ENCODE measurements at places on chromosomes 5 and 9. TPM values are rescaled to one million over a fixed set of nuclear protein-coding genes. Genes with fewer than 3 reads are reported as not detected.

DDX4 gene
- total RNA-seq, result not detected

- DNase-seq, result peak; percentile 83
These were observed 6.6 kb upstream of the XPA start for GRCh38 chr9:97703437-97704344.

PCDHGC4 gene
- 1.5 TPM for total RNA-seq

DNA sequence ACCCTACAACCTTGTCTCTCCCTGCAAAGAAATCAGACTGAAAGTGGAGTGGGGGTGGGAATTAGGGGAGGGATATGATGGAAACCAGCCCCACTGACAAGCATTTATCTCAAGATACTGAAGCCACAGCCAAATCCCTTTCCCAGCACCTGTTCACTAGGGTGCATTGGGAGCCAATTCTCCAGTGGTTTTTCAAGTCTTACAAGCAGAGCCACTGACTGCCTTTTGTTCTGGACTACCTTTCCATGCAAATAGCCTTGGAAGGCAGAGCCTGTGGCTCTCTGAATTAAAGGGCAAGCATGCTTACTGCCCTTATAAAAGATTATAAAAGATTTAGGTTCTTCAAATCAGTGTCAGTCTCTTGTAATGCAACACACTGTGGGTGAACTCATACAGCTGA is 8.8 kb upstream of the GGTA1 start:
- DNase-seq, result peak; percentile 8

GRCh38 chr9:120040896-120041295 is 539.1 kb downstream of the CDK5RAP2 start:
- no peak for DNase-seq

DNA sequence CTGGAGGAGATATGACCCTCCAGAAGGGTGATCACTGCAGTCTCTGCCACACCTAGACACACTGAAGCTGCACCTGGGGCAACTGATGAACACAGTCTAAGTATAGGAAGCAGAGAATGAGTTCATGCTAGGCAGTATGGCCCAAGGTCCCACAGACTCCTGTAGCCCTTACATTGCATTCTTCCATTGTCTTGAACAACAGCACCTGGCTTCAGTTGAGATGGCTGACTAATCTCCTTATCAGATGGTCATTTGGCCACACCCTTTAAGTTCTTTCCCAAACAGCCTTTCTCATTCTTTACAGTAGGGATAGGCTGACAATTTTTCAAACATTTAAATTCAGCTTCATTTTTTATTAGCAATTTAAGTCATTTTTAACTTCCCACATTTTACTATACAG is 23.1 kb downstream of the CENPK start:
- peak; percentile 30 for DNase-seq

NUTM2F gene
- total RNA-seq, result not detected

DNA sequence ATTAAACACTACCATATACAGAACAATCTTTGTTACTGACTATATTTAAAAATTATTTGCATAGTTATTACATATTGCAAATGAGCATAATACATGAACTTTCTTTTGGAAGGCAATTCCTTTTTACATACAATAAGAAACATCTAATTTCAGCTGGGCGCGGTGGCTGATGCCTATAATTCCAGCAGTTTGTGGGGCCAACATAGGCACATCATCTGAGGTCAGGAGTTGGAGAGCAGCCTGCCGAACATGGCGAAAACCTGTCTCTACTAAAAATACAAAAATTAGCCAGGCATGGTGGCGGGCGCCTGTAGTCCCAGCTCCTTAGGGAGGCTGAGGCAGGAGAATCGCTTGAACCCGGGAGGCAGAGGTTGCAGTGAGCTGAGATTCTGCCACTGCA is 36.4 kb upstream of the SIMC1 start:
- DNase-seq, result no peak

GRCh38 chr9:8262625-8263622 is 463.3 kb upstream of the DMAC1 start:
- DNase-seq, result no peak

DNA sequence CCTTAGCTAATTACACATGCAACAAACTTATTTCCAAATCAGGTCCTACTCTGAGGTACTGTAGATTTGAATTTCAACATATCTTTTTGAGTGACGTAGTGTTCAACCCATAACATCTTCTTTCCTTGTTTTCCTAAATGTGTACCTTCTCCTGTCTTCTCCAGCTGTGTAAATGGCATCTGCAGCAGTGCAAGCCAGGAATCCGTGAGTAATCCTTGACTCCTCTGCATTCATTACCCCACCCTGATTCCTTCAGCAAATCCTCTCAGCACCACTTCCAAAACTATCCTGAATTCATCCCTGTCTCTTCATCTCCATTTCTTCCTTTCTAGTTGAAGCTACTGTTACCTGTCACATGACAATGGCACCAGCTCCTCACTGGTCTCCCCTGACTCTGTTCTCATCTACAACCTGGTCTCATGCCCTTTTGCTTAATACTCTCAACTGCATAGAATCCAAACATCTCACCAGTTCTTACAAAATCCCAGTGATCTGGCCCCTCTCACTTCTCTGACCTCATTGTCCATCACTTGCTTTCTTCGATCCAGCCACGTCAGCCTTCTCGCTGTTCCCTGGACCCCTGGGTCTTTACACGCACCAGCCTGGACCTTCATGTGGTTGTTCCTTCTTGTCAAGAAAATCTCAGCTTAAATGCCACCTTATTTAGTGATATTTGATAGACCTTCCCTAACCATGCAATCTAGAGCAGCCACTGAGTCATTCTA is 14.6 kb upstream of the TRAF1 start:
- peak; percentile 82 for DNase-seq

DNA sequence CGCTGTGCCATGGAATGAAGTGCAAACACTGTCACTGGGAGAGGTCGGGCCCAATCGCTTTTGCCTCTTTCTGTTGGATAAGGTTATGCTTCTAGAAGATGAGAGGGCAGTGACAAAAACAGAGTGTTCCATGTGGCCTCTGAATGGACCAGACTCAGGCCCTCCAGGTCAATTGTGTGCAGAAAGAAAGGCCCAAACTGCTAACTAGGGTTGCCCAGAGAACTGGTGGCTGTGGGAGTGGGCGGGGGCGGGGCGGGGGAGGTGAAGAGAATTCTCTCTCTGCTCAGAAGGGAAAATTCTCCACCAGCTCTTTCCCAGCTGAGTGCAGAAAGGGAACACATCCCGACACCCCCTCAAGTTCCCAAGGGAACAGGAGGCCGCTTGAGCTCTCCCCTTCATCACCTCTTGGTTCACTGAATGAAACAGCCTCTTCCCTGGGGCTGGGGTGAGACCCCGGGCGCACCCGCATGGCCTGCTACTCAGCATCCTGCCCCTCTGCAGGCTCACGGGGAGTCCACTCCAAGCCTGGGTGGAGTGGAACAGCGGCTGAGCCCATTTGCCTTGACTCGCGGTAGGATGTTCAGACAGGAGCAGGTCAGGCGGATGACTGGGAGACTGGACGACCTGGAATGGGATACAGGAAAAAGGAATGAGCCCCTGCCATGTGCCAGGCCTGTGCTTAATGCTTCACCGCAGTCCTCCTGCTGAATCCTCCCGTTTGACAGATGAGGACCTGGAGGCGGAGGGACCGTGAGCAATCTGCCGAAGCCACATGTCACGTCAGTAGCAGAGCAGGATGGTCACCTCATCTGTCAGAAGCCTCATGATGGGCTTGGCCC is 93.8 kb upstream of the FANCC start:
- no peak for DNase-seq

NLN gene
- 7.9 TPM for total RNA-seq

DNA sequence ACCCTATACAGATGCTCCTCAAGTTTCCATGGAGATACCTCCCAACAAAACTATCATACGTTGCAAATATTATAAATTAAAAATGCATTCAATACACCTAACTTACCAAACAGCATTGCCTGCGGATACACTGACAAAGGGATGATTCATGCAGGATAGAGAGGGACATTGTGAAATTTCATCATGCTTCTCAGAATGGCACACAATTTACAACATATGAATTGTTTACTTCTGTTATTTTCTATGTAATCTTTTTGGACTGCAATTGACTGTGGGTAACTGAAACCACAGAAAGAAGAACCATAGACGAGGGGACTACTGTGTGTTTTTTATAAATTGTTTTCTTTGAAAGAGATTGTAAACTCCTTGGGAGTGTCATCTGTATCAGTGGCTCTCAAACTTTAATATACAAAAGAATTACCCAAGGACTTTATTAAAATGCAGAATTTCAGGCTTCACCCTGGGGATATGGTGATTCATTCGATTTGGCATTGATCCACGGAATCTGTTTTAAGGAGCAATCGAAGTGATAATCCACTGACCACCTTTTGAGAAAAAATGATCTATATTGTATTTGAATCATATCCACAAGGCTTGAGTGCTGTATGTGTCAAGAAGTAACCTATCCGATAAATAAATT is 146.4 kb downstream of the SGCD start:
- DNase-seq, result no peak

DNA sequence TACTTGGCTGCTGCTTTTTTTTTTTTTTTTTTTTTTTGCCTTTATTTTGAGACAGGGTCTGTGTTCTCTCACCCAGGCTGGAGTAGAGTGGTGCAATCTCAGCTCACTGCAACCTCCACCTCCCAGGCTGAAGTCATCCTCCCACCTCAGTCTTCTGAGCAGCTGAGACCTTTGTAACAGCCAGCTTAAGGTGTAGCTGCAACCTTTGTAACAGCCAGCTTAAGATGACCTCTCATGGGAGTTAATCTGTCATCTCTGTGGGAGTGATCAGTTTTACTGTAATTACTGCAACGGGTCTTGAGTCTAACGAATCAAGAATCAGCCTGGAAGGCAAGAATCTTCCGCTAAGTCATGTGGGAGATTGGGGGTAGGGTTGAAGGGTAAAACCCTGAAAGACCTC is 31.6 kb upstream of the SNX2 start:
- DNase-seq, result no peak

LCN1 gene
- total RNA-seq, result not detected

- no peak for DNase-seq
These were observed 64.3 kb upstream of the PCA3 start for GRCh38 chr9:76699971-76700370.

GRCh38 chr5:6291961-6292360 is 86.4 kb downstream of the MED10 start:
- peak; percentile 64 for DNase-seq

CDC37L1 gene
- 5.1 TPM for total RNA-seq

GRCh38 chr5:134100283-134101091 is 14.0 kb upstream of the TCF7 start:
- peak; percentile 51 for DNase-seq

- DNase-seq, result no peak
These were observed 15.9 kb downstream of the MAN2A1 start for GRCh38 chr5:109705596-109705995.

- no peak for DNase-seq
These were observed 370.4 kb downstream of the GLIS3 start for GRCh38 chr9:3929345-3930047.

- peak; percentile 66 for DNase-seq
These were observed 45.9 kb downstream of the TTC1 start for GRCh38 chr5:160054831-160055230.

DNA sequence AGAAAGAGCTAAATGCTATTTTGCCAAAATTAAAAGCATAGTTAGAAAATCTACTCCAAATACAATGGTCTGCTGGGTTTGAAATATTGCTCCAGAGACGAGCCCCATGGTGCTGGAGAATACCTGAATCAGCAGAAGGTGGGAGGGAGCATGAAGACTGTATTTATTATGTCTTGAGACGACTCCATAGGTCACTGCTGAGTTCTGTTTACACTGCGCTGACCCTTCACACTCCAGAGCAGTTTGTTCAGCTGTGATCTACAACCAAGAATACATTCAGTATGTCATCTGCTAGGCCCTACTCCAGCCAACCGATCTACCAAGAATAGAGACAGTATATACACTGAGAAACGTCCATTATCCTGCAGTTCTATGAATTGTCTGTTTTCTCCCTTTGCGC is 150.5 kb downstream of the TLE1 start:
- no peak for DNase-seq

GRCh38 chr5:138271281-138271680 is 3.1 kb downstream of the GFRA3 start:
- no peak for DNase-seq

DNA sequence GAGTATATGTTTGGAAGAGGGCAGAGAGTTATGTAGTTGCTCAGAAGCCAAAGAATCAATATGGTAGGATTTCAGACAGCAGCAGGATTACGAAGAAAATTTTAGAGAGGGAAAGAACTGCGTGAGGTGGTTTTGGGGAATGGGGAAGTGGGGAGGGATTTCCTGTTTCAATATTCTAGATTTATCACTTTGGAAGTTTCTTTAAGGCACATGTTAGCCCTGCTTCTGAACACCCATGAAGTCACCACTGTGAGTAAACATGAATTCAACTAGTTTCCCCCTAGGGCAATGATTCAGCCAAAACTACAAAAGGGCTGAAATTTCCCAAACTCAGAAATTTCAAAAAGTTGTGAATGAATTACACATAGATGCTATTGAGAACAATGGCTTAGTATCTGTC is 132.2 kb downstream of the EBF1 start:
- peak; percentile 90 for DNase-seq

- DNase-seq, result no peak
These were observed 6.7 kb downstream of the TMEM174 start for GRCh38 chr5:73179730-73180129.

F2R gene
- 16.9 TPM for total RNA-seq

IRX2 gene
- total RNA-seq, result 10.4 TPM

GRM6 gene
- not detected for total RNA-seq

- DNase-seq, result peak; percentile 87
These were observed 140.1 kb upstream of the MOCS2 start for GRCh38 chr5:53249529-53250200.
